ENCODE measurements at places on chromosomes 5 and 9. TPM values are rescaled to one million over a fixed set of nuclear protein-coding genes. Genes with fewer than 3 reads are reported as not detected.

Gene GLDC
- 0.24 TPM for total RNA-seq

Gene ENHO
- 0.56 TPM for total RNA-seq

Gene PCDHGA5
- total RNA-seq: 4.3 TPM

Gene PRDM9
- not detected for total RNA-seq

Gene FAM120AOS
- total RNA-seq: 34.5 TPM

Gene AP3B1
- total RNA-seq: 32.7 TPM

Gene PCDHGA1
- 1.8 TPM for total RNA-seq

Gene FAM81B
- total RNA-seq: 16.4 TPM

Gene SLC6A19
- total RNA-seq: not detected

Gene C5orf52
- total RNA-seq: not detected

Gene GABRG2
- not detected for total RNA-seq

Gene ZER1
- 37.0 TPM for total RNA-seq

Gene TNFSF8
- 1.2 TPM for total RNA-seq

Gene LTC4S
- 13.9 TPM for total RNA-seq

Gene CATSPER3
- total RNA-seq: 0.68 TPM

Gene OR1J2
- not detected for total RNA-seq

Gene FCN2
- 2.0 TPM for total RNA-seq

Gene ABO
- total RNA-seq: 2.1 TPM

Gene SLC34A3
- total RNA-seq: not detected

Gene SGTB
- 8.3 TPM for total RNA-seq

Gene IL7R
- 10.3 TPM for total RNA-seq

Gene KIF3A
- total RNA-seq: 8.0 TPM
